ENCODE measurements at places on chromosomes 6 and 20.

GRCh38 chr6:151478670-151479069 lies 15.1 kb upstream of the CCDC170 start:
- no peak for DNase-seq

- DNase-seq, result no peak
Observed at GRCh38 chr6:45531999-45532595, 154.4 kb upstream of the SUPT3H start.

DNA sequence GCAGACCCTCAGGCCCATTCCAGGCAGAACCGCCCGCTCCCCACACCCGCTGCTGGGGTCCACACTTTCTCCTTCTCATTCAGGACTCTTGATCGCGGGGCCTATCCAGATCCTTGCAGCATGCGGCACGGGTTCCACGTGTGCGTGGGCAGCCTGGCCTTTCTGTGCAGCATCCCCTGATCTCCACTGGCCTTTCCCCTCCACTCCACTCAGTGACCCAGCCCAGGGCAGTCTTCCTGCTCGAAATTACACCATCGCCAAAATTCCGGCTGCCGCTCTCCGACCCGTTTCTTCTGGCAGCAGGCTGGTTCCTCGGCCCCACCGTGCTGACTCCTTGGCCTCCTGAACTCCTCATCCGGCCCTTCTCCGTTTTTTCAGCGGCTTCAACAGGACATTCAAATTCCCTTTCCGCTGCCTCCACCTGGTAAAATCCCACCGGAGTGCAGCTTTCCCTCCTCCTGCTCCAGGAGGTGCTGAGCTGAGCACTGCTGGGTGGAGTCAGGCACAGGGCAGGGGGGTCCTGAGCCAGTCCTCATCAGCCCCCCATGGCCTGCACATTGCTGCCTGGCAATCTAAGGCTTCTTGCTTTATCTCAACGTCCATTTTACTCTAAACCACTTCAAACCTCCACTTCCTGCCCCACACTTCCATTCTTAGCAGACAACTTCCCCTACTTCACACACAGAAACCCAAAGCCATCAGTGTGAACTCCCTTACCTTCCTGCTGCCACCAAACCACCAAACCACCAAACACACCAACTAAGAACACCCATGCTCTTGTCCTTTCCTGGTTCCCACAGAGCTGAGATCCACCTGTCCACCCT lies 9.0 kb downstream of the SFT2D1 start:
- no peak for DNase-seq

DNA sequence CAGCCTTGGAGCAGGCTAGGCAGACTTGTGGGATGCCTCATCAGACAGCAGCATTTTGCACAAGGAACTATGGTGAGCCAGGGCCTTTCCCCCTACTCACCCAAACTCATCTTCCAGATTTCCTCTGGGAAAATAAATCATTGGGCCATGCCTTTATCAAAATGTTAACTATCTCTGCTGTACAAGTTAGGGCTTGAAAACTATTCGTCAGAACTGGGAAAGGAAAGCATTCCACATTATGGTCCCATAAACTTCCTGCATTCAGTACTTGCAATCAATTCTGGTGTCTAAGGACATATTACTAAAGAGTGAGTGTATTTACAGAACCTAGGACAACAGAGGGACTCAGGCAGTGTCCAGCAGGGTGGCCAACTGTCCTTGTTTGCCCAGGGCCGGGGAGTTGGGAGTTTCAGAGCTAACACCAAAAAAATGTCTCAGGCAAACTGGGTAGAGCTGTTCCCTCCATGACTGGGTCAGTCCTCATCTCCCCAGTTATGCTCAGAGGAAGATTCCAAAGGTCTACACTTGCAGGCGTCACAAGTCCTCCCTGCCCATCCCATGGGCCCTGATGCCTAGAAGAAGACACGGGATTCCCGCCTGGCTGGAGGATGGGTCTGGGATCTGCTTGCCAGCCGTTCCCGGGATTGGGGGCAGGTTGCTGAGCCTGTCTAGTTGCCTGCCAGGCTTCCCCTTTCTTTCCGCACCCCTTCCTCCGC lies 72.2 kb downstream of the SLC22A3 start:
- DNase-seq, result no peak

- no peak for DNase-seq
Observed at GRCh38 chr20:32582659-32583580, 2.2 kb downstream of the NOL4L start.

DNA sequence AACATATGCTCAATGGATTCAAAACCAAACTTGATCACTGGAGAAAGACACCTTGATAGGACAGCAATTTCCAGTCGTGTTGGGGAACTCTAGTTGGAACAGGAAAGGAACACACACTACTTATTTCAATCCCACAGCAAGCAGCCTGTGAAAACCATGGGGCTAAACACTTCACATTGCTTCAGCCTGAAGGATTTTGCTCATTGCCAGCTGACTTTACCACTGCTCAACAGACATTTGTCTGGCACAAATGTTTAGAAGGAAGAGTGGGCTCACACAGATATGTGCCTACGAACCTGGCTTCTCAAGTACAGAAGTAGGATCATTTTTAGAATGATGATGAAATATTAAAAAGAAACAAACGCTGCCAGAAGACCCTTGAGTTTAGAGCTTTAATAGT lies 598.1 kb downstream of the PHF3 start:
- no peak for DNase-seq

GRCh38 chr20:31565699-31566318 lies 39.3 kb upstream of the ID1 start:
- DNase-seq, result no peak

GRCh38 chr20:19849341-19850197 lies 91.5 kb downstream of the RIN2 start:
- no peak for DNase-seq

- DNase-seq, result no peak
Observed at GRCh38 chr20:4791121-4791520, 69.4 kb downstream of the PRND start.

GRCh38 chr6:52328303-52328662 lies 33.7 kb upstream of the PAQR8 start:
- DNase-seq, result no peak

DNA sequence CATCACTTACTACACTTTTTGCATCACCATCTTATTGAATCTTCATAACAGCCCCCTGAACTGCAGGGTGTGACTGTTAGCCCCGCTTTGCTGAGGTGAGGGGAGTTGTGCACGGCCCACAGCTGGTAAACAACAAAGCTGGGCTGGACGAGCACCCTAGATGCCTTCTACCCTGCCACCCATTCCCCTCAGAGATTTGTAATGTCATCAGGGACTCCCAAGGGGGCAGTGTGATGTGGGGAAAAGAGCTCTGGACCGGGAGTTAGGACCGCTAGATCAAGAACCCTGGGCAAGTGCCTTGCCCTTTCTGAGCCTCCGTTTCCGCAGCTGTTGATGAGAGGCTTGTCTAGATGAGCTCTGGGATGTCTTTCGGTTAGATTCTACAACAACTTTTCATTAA lies 20.9 kb downstream of the PKIG start:
- DNase-seq, result no peak

GRCh38 chr6:130505808-130506598 lies 140.2 kb downstream of the TMEM200A start:
- no peak for DNase-seq

DNA sequence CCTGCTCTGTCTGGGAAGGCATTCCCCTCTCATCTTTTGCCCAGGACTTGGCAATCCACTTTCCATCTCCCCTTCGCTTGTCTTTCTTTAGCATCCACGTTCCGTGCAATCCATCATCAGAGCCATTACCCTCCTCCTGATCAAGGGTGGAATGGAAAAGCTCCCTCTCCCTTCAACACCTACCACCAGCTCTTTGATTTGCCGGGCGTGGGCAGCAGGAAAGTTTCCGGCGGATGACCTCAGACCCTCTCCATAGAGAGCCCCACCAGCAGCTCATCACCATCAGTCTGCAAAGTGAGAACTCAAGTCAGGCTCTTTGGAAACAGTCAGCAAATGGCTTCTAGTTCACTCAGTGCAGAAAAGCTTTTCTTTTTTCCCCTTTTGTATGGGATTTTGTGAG lies 76.2 kb downstream of the TSHZ2 start:
- no peak for DNase-seq

DNA sequence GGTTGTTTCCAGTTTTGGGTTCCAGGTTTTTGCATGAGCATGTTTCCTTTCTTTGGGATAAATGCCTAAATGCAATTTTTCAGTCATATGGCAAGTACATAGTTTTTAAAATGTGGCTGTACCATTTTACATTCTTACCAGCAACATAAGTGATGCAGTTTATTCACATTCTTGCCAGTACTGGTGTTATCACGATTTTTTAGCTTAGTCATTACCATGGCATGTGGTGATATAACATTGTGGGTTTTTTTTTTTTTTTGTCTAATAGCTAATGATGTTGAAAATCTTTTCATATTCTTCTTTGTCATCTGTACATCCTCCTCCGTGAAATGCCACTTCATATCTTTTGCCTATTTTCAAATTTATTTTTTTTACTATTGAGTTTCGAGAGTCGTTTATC lies 2.9 kb upstream of the TDRD6 start:
- no peak for DNase-seq

DNA sequence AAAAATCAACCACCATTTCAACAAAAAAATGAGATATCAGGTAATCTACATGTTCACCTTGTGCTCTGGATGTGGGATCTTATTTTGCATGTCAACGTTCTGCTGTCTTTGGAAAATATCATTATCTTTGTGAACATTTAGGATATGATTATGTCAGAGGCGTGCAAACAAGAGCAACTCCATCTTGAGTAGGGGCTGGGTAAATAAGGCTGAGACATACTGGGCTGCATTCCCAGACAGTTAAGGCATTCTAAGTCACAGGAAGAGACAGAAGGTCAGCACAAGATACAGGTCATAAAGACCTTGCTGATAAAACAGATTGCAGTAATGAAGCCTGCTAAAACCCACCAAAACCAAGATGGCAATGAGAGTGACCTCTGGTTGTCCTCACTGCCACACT lies 28.8 kb upstream of the ZBTB24 start:
- DNase-seq, result no peak

- DNase-seq, result no peak
Observed at GRCh38 chr6:136335736-136336363, 46.2 kb upstream of the BCLAF1 start.

- DNase-seq, result no peak
Observed at GRCh38 chr20:48928832-48929725, 7.6 kb downstream of the ARFGEF2 start.

DNA sequence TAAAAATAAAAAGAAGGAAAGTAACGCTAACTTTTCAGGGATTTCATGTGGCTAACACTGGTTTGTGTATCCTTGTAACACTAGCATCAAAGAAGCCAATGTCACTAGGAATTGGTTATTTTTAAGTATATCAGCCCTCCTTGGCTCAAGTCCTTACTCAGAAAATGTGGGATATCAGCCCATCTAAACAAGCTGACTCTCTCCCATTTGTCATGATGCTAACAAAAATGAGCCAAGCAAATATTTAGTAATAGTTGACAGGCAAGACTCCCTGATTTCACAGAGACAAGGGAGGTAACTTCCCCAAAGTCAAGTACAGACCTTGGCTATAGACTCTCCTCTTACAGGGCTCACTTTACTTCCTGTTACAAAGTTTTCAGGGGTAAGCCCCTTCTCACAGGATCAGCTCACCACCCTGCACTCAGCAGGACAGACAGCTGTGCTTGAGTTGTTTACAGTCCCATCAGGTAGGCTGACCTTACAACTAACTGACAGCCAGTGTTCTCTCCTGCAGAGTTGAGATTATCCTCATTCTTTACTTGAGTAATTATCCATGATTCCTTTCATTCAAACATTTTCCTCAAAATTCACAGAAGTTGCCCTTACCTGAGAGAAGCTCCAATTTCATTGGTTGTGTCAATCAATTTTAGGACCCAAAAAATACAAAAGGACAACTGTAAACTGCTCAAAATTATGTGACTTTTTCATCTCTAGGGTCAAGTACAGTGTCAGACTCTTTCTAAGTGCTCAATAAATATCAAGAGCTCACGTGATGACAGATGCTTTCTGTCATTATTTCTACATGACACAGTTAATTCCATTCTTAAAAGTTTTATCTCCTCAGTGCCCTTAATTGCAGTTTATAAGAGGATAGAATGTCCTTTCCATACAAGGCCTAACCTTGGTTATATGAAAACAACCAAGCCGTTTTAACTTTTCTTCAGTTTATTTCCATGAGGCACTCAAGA lies 38.1 kb upstream of the BMP5 start:
- DNase-seq, result peak; percentile 2

GRCh38 chr6:159097256-159097655 lies 52.5 kb upstream of the TAGAP start:
- no peak for DNase-seq

DNA sequence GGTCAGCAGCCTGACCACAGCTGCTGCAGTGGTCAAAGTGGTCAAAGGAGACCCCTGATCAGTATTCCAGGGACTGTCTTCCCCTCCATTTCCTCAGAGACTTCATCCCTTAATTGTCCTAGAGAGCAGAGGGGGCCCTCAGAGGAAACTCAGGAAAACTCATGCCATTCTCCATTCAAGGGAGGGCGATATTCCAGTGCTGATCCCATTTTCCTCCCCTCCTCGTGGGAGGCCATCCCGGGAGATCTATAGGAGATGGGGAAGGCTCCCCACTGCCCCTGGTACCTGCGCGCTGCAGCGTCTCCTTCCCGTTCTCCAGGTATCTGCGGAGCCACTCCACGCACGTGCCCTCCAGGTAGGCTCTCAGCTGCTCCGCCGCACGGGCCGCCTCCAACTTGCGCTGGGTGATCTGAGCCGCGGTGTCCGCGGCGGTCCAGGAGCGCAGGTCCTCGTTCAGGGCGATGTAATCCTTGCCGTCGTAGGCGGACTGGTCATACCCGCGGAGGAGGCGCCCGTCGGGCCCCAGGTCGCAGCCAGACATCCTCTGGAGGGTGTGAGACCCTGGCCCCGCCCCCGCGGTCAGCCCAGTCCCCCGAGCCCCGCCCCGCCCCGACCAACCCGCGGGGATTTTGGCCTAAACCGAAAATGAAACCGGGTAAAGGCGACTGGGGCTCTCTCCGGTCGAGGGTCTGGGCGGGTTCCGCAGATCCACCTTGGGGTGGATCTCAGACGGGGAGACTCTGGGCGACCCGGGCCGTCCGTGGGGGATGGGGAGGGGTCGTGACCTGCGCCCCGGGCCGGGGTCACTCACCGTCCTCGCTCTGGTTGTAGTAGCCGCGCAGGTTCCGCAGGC lies 878 bp downstream of the HLA-C start:
- DNase-seq, result peak; percentile 33

GRCh38 chr6:39208223-39208739 lies 21.0 kb downstream of the KCNK5 start:
- no peak for DNase-seq

All from NCI-H510A (cell line).